ENCODE measurements at places on chromosomes 5 and 9.

DNA sequence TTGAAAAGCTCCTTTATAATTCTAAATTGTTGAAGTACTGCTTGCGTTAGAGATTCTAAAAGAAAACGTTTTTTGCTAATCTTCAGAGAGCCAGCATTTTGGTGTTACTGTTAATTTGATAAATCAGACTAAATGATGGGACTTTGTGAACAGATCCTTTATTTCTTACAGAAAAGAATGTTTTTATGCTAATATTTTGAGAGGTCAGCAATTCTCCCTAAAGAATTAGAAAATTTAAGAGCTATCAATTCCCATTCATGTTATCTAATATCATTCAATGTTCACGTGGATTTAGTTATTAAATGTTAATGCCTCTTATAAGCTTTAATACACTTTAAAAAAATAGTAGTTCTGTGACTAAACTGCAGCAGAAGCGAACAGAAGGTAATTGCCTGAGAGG is 2.4 kb downstream of the AGGF1 start:
- no peak for DNase-seq

GRCh38 chr5:174535669-174536068 is 188.7 kb upstream of the MSX2 start:
- DNase-seq = no peak

DNA sequence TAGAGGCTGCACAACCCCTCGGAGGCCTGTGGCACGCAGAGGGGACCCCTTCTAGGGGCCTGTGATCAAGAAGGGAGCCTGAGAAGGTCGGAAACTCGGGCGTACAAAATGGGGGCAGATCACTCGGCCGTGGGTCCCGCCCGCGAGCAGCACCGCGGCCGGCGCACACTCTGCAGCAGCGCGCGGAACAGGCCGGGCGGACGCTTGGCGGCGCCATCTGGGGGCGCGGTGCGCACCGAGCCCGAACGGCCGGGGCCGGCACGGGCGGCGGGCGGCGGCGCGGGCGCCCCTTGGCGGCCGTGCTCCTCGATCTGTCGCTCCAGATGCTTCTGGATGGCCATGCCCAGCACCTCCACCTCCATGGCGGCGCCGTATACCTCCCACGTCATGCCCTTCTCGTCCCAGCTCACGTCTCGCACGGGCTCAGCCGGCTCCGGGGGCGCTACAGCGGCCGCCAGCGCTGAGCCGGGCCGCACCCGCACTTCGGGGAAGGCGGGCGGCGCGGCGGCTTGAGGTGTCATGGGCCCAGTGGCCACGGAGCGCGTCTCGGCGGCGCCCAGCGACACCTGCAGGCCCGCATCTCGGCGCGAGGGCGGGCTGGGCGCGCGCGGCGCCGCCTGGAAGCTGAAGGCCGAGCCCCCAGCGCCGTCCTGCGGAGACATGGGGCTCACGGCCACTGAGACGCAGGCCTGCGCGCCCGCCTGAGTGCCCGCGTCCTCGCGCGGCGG is 13.1 kb downstream of the GPRIN1 start:
- DNase-seq = no peak

DNA sequence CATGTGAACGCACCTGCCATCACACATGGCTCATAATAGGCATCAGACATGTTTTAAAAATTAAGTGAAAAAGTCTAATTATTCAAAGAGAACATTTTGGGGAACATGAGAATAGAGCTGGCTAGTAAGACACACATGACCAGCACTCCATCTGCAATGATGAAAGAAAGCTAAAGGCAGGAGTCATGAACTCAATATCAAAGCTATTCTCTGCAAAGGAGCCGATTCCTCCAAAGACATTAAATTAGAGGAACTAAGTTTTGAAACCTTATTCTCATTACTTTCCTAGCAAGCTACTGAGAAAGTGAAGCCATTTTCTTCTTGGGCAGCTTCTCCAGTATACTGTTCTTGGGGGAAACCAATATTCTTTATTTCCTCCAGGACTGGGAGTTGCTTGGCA is 172.0 kb downstream of the CRB2 start:
- DNase-seq = no peak

DNA sequence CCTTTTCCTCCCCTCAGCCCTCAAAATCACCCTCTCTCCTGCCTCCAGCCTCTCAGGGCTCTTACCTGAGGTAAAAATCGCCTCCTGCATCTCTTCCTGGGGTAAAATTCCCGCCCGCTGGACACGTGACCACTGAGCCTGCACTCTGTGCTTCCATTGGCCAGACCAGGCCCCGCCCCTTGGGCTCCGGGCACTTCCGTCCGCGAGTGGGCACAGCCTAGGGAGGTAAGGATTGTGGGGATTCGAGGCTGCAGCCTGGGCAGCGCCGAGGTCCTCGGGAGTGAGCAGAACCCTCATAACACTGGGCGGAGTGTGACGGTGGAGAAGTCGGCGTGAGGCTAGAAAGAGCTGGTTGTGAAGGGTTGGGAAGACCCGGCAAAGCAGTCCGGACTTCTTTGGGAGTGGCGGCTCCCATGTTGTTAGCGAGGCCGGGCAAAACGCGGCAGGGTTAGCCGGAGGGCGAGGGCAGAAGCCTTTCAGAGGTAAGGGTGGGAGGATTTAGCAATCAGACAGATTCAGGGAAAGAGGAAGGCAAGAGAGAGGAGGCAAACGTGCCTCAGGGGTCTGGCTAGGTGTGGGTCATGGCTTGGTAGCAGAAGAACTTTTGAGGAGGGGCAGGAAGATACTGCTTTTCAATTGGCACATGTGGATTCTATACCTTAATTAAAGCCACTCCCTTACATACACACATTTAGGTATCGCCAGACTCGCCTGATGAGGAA is at the start of gene SHOC1:
TSS of gene SHOC1 (minus strand) at position 103 of the 722 bp plus-strand sequence. CDS start 3,519 bp downstream, outside the sequence.
- no peak for DNase-seq

- no peak for DNase-seq
These were observed 24.4 kb downstream of the APBA1 start for GRCh38 chr9:69647804-69648203.

DNA sequence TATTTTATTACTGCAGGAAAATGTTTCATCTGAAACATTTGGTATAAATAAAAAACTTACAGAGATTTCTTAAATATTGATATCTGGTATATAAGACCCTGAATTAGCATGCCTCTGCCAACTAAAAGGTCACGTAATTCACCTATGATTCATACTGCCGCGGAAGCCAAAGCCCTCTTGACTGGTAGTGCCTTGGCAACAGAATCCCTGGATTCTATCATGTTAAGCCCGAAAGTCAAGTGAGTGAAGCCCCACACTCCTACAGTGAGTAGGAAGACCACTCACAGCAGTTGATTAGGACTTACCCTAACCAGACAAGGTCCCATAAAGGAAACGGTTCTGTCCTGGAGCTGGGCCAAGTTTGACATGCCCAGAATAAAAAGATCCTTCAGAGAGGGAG is 175.6 kb upstream of the NREP start:
- no peak for DNase-seq

- DNase-seq = no peak
These were observed 113.8 kb downstream of the PLK2 start for GRCh38 chr5:58346041-58346440.

GRCh38 chr5:109350537-109351270 is 59.1 kb downstream of the PJA2 start:
- no peak for DNase-seq

- DNase-seq = no peak
These were observed 156.5 kb downstream of the ASTN2 start for GRCh38 chr9:117258184-117258866.

Data from NCI-H187 (cell line).